ENCODE measurements at places on chromosomes 16 and 17.

GRCh38 chr17:36691606-36692005, 90.2 kb downstream of the MRM1 start:
- DNase-seq: no peak

DNA sequence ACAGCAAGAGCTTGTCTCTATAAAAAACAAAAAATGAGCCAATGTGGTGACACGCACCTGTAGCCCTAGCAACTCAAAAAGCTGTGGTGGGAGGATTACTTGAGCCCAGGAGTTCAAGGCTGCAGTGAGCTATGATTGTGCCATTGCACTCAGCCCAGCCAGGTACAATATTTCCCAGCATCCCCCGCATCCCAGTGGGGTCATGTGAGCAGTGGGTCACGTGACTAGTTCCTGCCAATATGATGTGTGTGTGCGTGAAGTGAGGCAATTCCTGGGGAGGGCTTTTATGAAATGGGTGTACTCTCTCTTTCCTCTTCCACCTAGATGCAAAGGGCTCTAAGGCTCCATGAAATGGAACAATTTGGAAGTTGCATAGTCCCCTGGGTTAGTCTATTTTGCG, 81.3 kb downstream of the GSG1L start:
- DNase-seq: no peak

DNA sequence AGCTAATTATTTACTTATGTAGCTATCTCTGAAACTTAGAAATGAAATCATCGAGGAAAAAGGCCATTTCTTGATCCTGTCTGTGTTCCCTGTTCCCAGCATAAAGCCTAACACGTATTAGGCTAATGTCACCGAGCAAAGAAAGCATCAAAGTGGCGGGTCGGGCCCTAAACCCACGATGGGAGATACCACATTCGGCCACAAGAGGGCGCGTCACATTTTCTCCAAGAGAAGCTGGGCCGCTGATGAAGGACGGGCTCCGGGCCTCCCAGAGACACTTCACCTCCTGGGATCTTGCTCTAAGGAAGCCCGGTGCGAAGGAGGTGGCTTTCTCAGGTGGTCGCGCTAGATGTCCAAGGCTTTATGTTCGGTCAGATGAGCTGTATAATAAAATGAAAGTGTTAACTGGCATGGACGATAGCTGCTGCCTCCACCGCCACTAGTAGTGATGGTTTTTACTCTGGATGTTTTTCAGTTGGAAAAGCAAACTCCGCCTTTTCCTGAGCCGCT, 853 bp upstream of the PDK2 start:
- peak; percentile 60 for DNase-seq

- DNase-seq: no peak
These were observed 13.7 kb downstream of the HOXB4 start for GRCh38 chr17:48564188-48565021.

DNA sequence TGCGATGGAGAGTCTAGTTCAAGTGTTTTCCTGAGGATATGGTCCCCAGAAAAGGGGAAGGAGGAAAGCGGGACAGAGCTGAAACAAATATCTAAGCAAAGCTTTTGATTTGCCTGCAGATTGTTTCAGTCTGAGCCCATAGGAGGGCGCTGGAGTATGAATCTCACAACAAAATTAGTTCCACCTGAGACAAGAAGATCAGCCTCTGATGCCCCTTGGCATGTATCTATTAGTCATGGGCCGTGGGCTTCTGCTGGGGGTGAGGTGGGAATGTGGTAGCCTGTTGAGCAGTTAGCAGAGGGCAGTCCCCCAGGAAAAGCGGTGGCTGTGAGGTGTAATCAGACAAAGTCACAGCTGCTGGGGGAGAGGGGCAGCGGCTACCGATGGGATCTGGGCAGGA, 446.9 kb downstream of the CA10 start:
- no peak for DNase-seq
